ENCODE measurements at places on chromosomes 7 and 10.
A peak's percentile ranks its signal among the peaks of the same experiment; 100 is the strongest.

GRCh38 chr7:26704786-26705185 is 159.6 kb downstream of the SKAP2 start:
- no peak for DNase-seq

GRCh38 chr10:24790599-24790998 is 66.9 kb upstream of the ARHGAP21 start:
- DNase-seq = no peak

GRCh38 chr10:72328829-72329204 is 25.9 kb downstream of the DNAJB12 start:
- no peak for DNase-seq

DNA sequence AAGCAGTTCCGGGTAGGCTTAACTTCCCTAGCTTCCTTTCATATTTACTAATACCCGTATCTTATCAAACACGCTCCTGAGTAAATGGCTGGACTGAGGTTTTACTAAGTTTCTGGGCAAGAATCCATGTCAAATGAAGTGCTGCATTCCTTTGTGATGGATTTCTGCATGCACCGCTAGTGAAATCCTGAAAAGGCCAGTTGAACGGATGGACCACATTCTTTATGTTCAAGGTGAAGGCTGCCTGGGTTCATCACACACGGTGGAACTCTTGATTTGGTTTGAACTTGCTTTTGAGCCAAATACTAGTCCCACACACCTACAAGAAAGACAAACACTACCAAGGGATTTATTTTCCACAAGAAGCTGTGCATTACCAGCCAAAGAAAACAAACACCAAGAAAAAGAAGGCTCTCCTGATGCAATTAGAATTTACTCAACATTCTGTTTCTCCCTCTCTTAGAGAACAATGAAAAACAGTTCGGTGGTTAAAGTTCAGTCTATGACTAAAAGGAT is 255.0 kb upstream of the SEMA3C start:
- no peak for DNase-seq

GRCh38 chr7:156892081-156892800 is 742 bp downstream of the LMBR1 start:
- DNase-seq = peak; percentile 43

- DNase-seq = no peak
These were observed 19.1 kb upstream of the FAM53B start for GRCh38 chr10:124763267-124763666.

DNA sequence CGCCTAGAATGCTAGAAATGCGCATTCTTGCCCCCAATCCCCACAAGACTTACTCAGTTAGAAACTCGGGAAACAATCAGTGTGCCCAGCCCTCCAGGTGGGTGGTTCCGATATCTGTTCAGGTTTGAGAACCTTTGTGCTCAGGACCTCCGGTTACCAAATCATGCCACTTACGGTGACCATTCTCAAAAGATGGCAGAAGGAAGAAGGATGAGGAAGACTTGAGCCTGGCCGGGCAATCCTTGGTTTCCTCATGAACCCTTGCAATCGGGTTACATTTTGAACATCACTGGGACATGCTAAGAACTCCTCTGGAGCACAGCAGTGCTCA is 52.1 kb downstream of the RBM17 start:
- no peak for DNase-seq

GRCh38 chr7:2175514-2175913 is 57.2 kb downstream of the MAD1L1 start:
- peak; percentile 96 for DNase-seq

DNA sequence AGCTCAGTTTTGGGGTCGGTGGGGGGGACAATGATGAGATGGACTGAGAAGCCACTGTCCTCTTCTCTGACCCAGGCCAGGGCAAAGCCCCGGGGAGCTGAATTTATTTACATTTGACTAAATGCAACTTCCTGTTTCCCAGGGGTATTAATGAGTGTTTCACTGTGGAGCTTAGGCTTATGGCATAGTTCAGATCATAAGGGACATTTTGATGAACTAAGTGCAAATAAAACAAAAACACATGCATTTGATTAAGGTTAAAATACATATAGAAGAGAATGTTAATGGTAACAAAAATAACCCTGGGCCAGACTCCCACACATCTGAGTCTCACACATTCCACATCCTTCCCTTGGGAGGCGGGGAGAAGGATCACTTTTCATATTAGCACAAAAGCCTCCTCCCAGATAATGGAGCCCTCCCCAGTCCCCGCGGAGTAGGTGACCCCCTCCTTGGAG is 320.6 kb downstream of the FRMD4A start:
- peak; percentile 82 for DNase-seq

DNA sequence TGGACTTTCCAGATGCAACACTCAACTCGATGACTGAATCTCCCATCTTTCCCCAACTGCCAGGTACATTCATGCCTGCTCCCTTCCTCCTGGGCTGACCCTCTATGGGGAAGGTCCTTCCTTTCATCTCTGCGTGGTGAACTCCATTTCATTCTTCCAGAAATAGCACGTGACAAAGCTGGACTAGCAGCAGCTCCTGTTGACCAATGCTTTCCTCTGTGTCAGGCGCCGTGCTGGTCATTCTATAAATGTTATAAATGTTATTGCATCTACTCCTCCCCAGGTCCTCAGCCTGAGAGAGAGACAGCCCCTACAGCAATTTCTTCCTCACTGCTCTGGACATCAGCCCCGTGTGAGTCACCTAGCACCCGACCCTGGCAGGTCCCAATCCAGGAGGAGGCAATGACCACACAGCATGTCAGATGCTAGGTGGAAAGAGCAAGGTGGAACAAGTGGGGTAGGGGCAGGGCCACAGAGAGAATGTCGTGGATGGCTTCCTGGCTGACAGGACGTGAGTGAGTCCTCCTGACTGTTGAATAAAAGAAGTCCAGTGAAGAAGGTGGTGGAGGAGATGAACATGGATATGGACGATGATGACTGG is 178.1 kb downstream of the ADAM12 start:
- no peak for DNase-seq

GRCh38 chr7:13524076-13524475 is 465.4 kb downstream of the ETV1 start:
- DNase-seq = no peak

DNA sequence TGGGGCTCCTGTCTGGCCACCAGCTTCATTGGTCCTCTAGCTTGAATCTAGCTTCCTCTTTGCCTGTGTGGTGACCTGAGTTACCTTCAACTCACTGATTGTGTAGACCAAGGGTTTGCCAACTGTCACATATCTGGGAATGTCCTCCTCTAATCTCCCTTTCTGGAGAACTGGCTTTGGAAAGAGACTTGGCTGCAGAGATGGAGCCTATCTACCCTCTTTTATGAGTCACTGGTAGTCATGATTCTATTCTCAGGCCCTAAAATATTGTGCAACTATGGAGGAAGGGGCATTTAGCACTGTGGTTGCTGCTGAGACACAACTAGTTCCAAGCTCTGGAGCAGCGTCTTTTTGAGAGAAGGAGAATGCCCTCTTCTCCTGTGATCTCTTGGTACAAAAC is 691.3 kb downstream of the KCNMA1 start:
- peak; percentile 31 for DNase-seq

DNA sequence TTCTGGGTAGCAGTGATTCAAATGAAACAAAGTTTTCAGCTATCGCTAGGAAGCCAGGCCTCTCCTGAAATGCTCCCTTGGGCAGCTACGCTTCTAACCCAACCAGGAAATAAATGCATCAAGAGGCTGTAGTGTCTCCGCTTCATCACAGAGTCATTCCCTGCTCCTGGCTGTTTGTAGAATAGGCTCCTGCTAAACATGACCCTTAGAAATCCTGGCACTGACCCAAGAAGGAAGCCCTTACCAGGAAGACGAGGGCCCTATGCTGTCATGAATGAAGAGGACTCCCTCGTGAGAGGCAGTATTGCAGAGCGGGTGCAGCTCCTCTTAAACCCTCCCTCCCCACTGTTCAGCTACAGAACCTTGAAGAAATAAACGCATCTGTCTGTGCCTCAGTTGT is 48.3 kb downstream of the NOD1 start:
- DNase-seq = no peak

GRCh38 chr10:119782981-119783664 is 57.3 kb downstream of the INPP5F start:
- DNase-seq = no peak

DNA sequence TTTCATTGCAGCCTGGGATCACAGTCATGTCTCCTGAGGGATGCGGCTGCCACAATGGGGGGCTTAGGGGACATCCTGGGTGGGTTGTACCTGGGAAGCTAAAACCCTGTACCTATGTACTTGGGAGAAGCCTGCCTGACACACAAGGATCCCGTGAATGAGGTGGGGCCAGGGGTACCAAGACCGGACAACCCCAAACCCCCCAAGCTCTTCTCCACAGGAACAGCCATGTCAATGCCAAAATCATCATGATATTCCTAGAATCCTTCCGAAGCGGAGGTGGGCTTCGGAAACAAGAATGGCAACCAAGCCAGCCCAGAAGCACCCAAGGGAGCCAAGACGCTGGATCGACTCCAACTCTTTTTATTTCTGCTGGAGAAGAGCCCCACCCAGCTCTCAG is 260.3 kb upstream of the TCERG1L start:
- no peak for DNase-seq

- no peak for DNase-seq
These were observed 84.8 kb upstream of the LRGUK start for GRCh38 chr7:134042307-134042706.

DNA sequence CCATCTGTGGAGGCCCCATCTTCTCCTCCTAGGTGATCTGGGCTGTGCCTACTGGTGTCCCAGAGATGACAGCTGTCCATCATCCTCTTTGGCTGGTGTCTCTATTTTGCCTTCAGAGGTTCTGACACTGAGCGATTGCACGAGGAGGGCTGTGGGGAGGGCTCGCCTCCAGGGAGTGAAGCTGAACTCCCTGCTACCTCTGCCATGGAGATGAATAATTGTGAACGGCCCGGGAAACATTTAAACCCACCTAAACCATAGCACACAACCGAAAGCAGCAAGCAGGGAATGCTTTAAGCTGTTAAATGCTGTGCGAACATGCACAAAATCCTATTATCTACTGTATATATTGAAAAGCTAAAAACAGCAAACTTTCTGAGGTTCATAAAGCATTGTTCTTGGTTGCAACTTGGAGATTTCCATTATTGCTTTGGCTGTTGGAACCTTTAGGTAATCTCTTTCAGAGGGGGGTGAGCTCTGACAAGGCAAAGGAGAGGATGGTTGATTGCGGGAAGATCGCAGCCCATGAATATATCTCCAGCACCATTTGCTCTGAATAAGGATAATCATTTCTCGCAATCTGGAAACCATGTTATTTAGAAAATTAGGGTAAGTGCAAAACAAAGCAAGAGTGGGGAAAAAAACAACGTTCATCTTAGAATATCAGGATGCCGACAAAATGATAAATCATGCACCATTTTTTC is 507.6 kb downstream of the GALNT17 start:
- no peak for DNase-seq

DNA sequence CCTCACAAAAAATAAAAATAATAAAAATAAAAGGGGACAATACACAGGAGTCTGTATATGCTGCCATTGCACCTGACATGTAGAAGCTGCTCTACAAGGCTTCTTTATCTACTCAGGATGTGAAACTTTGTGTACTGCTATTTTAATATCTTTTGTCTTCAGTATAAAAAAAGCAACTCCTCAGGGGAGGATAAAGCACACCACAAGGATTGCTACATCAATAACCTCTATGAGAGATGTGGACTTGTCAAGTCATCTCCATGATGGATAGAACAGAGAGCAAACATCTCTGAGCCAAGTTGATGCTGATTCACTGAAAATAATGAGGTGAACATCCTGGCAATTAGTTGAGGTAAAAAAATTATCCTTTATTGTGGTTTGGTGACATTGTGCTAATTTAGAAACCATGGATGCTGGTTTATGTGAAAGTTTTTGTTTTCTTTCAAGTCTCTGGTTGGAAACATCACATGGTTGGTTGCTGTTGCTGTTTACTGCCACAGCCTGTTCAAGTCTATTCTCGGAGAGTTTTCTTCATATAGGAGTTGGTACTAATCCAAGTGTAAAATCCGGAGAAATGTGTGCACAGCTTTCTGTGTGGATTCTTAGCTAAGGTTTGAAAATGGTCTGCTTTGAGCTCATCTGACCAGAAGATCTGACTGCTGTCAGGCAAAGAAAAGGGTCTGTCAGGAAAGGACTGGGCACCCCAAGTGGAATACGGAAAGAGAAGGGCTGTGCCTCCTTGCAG is 1.5 kb upstream of the HECW1 start:
- no peak for DNase-seq

- DNase-seq = peak; percentile 69
These were observed 102.2 kb downstream of the RBM20 start for GRCh38 chr10:110746254-110746826.

GRCh38 chr7:133529861-133530260 is 277.0 kb downstream of the EXOC4 start:
- DNase-seq = peak; percentile 2

GRCh38 chr10:31780717-31781116 is 147.9 kb downstream of the ARHGAP12 start:
- DNase-seq = no peak

DNA sequence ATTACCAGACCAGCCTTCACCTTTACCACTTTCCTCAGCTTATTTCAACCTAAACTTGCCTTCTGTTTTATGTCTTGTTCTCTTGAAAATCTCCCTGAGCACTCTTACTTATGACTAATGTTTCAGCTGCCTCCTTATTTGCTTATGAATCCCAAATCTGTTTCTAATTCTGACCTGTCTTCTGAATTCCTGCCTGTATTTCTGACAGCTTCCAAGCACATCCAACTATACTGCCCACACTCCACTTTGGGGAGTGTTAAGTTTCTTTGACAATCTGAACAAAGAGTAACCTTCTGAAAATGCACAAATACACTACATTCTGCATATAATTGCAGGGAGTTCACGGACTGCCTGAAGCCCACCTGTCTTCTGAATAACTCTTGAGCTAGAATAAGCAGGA is 48.7 kb downstream of the ARMC3 start:
- no peak for DNase-seq

DNA sequence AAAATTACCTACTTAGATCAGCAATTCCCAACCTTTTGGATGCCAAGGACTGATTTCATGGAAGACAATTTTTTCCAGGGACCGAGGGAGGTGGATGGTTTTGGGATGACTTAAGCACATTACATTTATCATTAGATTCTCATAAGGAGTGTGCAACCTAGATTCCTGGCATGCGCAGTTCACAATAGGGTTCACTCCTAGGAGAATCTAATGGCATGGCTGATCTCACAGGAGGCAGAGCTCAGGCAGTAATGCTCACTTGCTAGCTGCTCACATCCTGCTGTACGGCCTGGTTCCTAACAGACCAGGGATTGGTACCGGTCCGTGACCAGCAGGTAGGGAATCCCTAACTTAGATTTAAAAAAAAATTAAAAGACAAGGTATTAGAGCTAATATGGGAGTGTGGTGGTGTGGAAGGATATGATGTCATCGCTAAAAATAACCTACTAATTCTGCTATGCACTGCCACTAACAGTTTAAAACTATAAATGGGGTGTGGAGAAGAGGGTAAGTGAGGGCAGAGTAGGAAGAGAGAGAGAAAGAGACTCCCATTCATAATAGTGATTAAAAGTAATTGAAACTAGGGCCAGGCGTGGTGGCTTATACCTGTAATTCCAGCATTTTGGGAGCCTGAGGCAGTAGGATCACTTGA is 282.7 kb downstream of the BAMBI start:
- no peak for DNase-seq

- peak; percentile 64 for DNase-seq
These were observed 100.0 kb upstream of the AMPH start for GRCh38 chr7:38731215-38731614.

- DNase-seq = no peak
These were observed 614.2 kb upstream of the ADARB2 start for GRCh38 chr10:2351566-2351965.

- no peak for DNase-seq
These were observed 170.8 kb downstream of the ARHGAP12 start for GRCh38 chr10:31757831-31758230.

Data from ELR (cell line).